Stimulated activated CD8-positive, alpha-beta memory T cell treated with anti-CD3 and anti-CD28 coated beads, Interleukin-4, amount 100 ng/mL, for 1 hour (primary cell): ENCODE measurements at places on chromosomes 3 and 15.

GRCh38 chr3:17656264-17656663, 86.2 kb downstream of the TBC1D5 start:
- DNase-seq = no peak

DNA sequence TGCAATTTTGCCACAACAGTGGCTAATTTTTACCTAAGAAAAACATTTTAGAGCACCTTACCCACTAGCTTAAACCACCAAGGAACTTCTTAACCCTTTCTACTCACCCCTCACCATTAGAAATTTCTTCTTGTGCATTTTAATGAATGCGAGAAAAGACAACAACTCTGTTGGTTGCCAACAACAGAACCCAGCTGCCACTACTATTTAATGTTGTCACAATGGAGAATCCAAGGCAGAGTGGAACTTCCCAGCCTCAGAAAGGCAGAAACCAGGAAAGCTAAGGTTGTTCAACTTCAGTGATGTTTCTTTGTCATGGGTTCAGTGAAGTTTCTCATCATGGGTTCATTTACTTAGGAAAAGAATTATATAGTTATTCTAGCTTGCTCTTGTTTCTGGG, 325.2 kb upstream of the ARL6 start:
- no peak for DNase-seq

GRCh38 chr3:124429129-124429815, 301.0 kb upstream of the UMPS start:
- DNase-seq = no peak

DNA sequence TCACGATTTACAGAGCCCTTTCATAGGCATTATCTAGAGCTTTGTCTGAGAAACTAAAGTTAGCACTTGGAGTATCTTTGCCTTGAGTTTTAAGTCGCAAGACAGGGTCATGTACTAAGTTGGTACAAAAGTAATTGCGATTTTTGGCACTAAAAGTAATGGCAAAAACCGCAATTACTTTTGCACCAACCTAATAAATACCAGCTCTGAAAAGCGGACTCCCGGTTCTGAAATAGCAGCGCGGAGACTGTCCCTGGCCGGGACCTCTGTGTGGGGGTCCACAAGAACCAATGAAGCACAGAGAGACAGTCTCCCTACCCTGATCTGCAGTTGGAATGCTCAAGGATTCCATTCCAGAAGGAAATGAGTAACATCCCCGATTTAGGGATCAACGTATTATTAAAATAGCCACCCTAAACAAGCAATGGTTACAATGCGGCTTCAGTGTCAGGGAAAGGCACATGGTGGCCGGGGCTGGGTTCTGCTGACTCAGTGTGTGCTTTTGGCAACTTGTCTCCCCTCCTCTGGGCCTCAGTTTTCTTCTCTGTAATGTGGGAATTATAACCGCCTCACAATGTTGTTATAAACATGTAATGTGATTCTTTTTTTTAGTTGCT, 150.3 kb upstream of the MCTP2 start:
- DNase-seq = no peak

DNA sequence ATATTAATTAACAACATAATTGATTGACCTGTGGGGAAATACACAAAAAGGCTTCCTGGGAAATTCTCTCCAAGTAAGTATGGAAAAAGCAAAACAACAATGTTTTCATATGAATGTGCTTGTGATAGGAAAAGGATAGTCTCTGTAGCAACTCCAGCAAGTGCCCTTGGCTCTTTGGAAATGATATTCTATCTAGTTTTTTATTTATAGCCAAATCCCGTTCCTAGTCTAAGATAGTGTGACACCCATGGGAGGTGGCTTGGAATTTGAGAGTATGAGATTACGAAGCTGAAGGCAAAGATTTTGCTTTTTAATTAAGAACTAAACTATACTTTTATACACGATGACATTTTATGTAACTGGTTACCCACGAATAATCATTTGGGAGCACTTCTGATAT, 119.9 kb downstream of the PDZRN3 start:
- no peak for DNase-seq

- no peak for DNase-seq
Measured at GRCh38 chr15:48796930-48797329, 13.9 kb downstream of the CEP152 start.

- DNase-seq = no peak
Measured at GRCh38 chr3:13221491-13222061, 148.3 kb upstream of the IQSEC1 start.

DNA sequence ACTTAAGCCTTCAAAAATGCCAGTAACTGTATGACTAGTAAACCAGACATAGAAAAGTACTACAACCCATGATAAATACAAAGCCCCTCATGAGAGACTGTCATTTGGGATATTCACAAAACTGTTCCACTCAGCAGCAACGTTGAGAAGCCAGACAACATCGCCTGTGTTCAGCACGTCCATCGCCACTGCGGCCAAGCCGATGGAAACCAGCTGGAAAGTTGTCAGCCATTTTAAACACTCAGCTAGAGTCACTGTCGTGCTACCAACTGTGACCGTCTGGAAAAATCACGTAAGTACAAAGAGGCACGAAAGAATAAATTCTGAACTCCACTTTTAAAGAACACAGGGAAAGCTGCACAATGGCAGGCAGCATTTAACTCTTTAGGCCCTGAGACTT, 340.7 kb upstream of the WNT5A start:
- DNase-seq = no peak

DNA sequence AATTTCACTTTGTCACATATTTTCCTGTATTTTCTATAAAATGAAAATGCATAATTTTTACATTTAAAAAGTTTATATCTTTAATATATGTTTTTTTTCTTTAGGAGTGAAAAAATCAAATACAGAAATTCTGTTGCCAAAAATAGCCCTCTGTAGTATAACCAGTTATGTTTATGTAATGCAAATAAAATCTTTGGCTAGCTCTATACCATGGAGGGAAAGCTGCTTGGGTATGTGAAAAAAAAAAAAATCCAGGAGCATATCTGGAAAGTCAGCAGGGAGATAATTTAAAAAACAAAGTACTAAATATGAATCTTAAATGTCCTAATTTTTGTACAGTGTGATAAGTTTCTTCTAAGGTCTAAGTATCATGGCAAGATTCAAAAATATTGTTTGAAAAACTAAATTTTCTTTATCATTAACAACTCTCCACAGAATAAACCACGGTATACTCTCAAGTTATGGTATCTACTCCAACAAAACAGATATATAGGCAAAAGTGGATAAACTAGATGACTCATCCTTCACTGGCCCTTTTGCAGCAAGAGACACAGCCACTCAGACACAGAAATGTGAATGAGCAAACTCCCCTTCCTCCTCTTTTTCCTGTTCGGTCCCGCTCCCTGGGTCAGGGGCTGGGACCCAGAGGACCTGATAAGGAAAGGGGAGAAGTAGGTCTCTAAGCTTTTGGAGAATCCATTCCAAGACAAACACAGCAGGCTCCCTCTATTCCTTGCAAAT, 66.6 kb downstream of the PDZRN3 start:
- DNase-seq = no peak

DNA sequence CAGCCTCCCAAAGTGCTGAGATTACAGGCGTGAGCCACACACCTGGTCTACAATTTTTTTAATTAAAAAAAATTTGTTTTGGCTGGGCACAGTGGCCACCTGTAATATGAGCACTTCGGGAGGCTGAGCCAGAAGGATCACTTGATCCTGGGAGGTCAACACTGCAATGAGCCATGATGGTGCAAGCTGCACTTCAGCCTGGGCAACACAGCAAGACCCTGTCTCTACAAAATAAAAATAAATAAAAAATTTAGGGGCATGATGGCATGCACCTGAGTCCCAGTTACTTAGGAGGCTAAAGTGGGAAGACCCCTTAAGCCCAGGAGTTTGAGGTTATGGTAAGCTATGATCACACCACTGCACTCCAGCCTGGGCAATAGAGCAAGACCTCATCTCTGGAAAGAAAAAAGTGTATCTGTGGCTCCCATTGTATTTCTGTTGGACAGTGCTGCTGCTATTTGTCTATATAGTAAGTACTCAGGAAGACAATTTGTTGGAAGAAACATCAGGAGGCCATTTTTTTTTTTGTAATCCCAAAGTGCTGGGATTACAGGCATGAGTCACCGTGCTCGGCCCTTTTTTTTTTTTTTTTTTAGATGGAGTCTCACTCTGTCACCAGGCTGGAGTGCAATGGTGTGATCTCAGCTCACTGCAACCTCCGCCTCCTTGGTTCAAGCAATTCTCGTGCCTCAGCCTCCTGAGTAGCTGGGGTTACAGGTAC, 27.5 kb upstream of the SH3BP5 start:
- no peak for DNase-seq

- DNase-seq = no peak
Measured at GRCh38 chr15:62757535-62757934, 285.0 kb upstream of the TPM1 start.

GRCh38 chr3:104437891-104438290, 928.8 kb upstream of the ALCAM start:
- no peak for DNase-seq

DNA sequence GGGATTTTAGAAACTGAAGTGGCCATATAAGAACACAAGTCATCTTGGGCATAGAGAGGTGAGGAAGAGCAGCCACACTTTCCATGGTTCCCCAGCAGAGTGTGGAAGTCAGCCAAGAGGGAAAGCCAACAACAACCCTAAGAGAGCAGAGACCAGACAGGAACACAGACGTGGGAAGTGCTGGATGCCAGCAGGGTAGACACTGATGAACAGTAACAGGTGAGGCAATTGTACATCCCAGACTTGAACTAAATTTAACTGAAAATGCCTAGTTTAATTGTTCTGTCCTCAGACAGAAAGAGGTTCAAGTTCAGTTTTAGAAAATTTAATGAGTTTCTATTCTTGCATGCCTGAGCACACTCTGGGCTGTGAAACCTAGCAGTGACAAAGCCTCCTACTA, 212.1 kb downstream of the ATP8B4 start:
- no peak for DNase-seq

- DNase-seq = no peak
Measured at GRCh38 chr3:62361261-62361660, 12.1 kb downstream of the FEZF2 start.

DNA sequence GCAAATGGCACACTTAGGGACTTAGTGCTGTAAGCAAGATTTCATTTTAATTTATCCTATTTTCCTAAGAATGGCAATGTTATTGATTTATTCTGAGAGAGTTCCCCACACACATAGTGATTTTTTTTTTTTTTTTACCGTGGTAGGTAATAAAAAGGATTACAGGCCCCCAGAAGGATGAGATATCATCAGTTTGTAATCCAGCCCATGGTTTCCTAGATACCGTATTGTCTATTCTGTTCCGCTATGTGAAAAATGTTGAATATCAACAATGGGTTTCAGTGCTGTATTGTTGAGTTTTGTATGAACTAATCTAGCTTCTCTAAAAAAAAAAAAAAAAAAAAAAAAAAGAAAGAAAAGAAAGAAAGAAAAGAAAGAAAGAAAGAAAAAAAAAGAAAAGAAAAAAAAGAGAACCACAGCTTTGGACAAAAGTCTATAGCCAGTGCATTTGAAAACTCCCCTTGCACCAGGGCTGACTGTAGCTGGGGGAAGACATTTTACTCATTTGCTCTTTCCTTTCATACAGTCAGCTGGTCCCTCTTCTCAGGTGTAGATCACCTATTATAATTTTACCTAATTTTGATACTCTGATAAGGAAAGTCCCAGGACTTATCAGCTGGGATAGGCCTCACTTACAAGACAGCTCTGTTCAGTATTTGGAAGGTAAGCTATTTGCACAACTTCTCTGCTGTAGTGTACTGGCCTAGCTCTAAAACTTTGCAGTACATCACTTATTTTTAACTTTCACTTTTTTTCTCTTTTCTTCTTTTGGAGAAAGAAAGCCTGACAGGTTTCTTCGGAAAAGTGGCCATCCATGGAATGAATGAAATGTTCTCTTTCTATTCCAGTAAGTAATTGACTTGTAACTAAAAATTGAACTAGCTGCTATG, 101.4 kb upstream of the SOX2 start:
- DNase-seq = no peak

GRCh38 chr3:62922326-62922725, 47.1 kb upstream of the CADPS start:
- DNase-seq = no peak

GRCh38 chr3:144351773-144352365, 380.2 kb downstream of the DIPK2A start:
- no peak for DNase-seq

- DNase-seq = no peak
Measured at GRCh38 chr3:29279286-29279685, 1.6 kb upstream of the RBMS3 start.

DNA sequence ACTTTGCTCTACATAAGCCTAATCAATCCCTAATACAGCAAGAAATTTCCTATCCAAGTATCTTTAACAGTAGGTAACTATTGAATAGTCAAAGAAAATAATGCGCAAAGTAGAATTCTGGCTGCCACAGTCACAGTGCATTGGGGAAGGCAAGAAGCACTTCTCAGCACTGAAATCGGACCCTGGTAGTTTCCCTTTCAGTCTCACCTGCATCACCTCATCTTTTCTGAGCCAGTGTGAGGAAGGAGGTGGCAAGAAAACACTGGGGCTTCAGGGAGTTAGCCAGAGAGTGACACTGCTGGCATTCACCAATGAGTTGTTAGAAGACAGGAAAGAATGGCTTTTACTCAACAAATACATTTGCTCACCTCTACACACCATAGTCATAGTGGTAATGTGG, 8.3 kb downstream of the TRIM42 start:
- no peak for DNase-seq

GRCh38 chr3:189276444-189277219, 104.9 kb downstream of the TPRG1 start:
- DNase-seq = no peak

DNA sequence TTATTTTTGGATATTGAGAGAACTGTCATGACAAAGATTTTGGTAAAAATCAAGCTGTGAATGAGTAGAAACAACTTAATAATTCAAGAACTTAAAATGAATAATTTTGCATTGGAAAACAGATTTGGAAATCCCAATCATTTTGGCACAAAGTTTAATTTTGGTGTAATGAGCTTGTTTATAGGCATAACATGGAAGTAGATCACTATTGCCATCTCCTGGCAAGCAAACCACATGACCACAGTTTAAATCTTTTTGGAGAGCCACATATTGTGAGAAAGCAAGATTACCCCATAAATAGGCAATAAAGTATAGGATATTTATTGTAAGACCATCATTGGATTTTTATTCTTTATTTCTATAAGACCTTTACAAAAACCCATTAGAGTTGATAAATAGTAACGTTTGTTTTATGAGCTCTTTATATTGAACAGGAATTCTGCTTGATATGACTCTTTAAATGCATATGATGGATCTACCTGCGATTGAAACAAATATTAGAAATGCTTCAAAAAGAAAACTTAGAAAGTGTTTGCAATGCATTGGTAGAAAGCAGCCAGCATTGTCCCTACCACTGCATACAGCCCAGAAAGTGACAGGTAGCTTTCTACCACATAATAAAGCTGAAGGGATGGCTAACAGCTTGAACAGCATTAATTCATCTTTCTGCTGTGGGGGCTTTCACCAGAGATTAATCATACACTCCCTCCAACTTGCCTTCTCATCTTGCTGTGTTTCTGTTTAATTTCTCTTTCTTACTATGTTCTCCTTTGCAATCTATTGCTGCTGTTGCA, 766.8 kb downstream of the TBL1XR1 start:
- DNase-seq = no peak

GRCh38 chr15:95013381-95013780, 782.0 kb downstream of the MCTP2 start:
- DNase-seq = no peak
